ENCODE measurements at places on chromosomes 1 and 21.

GRCh38 chr1:222600281-222600680 lies 10.5 kb upstream of the TAF1A start:
- no peaks in the 10 kb centered on the region for H3K27me3 ChIP-seq
- H3K4me3 ChIP-seq, result no peak overlapping the region
- H3K36me3 ChIP-seq, result no peaks in the 10 kb centered on the region
- H3K27ac ChIP-seq, result no peak overlapping the region

DNA sequence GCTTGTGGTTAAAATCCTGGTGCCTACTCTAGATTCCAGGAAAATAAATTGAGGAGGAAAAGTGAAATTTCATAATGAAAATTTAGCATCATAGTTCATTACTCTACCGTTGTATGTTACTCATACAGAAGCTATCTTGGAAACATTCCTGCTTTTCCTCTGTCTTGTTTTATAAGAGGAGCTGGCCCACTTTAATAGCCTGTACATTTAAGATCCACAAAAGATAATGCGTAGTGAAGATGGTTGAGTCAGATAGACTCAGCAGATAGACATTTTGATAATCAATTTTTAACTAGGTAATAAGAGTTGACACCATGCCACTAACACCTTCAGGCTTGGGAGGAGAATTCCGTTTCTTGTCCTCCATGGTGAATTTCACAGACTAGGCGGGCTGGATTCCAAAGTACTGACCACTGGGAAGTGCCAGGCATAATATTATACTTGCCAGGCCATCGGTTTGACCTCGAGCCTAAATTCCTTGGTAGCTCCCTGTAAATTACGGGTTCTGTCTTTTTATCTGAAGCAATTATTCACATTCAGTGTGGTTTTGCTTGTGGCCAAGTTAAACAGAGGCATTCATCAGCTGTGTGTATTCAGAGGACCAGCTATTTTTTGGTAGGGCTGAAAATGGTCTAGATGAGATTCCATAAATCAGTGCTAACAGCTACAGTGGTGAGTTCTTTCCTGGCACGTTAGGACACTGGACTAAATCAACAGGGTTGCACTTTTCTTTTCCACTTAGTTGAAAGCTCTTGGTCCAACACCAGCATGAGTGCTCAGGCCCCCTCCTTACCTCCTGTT lies 111.9 kb upstream of the KAZN start:
- DNase-seq, result peak; percentile 75
- H3K27me3 ChIP-seq, result no peaks in the 10 kb centered on the region
- H3K4me3 ChIP-seq, result no peak overlapping the region
- H3K36me3 ChIP-seq, result no peaks in the 10 kb centered on the region
- no peaks in the 10 kb centered on the region for H3K4me1 ChIP-seq
- H3K27ac ChIP-seq, result no peak overlapping the region

- no peaks in the 10 kb centered on the region for H3K27me3 ChIP-seq
- H3K4me1 ChIP-seq, result peaks cover 6% of the 10 kb centered on the region
- H3K36me3 ChIP-seq, result no peaks in the 10 kb centered on the region
- H3K27ac ChIP-seq, result peak overlapping the region; percentile 1
- DNase-seq, result no peak
Observed at GRCh38 chr21:35206141-35207125, 157.3 kb upstream of the RUNX1 start.

DNA sequence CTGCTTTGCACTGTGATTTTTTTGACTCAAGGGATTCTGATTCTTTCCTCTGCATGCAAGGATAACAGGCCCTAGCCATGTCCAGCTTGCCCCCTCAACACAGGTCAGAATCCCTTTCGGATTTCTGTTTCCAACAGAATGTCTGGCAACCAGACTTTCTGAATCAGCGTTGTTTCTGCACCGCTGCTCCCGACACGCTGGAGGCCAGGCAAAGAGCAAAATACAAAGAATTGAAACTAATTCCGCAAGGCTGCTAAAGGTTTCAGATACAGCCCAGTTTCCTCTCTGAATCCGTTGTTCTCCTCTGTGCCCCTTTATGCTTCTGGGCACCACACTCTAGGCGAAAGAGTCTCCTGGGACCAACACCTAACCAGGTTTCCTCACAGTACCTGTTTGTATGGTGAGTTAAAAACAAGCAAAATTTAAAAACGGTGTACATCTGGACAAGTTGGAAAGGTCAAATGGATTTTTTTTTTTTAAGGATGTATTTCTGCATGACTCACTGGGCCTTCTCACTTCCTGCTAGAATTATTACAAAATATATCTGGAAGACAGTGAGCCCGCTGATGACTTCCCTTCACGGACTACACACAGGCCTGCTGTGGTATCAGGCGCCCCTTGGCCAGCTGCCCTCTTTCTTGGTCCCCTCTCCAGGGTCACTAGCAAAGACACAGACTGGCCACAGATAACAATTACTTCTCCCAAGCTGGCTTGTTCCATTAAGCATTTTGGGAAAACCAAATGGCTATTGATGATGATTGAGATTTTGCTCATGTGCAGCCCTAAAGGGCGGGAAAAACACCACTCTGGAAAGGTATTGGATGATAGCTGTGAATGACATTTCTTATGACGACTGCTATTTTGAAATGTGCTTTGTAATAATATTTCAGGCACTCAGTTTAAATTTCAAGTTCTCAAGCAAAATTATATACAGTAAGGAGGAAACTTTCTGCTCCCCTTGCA lies 118.3 kb downstream of the TGFB2 start:
- H3K4me3 ChIP-seq, result no peak overlapping the region
- peak; percentile 84 for DNase-seq
- no peaks in the 10 kb centered on the region for H3K36me3 ChIP-seq
- peak overlapping the region; percentile 89 for H3K27ac ChIP-seq
- no peaks in the 10 kb centered on the region for H3K27me3 ChIP-seq
- H3K4me1 ChIP-seq, result peaks cover 2% of the 10 kb centered on the region

DNA sequence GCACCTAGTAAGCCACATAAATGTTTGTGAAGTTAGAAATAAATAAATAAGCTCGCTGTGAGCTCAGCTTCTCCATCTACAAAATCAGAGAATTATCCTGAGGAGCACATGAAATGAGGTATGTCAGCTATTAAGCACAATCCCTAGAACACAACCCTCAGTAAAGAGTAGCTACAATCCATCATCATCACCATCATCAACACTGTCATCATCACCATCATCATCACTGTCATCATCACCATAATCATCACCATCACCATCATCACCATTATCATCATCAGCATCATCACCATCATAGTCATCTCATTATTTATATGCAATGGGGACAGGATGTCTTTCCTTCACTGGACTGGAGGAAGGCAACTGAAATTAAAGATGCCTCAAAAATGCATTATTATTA lies 189.6 kb downstream of the NPHP4 start:
- H3K4me3 ChIP-seq, result no peak overlapping the region
- no peak for DNase-seq
- no peak overlapping the region for H3K27ac ChIP-seq

GRCh38 chr1:151347523-151348246 lies 633 bp upstream of the RFX5 start:
- no peak for DNase-seq
- H3K4me1 ChIP-seq, result peaks cover 3% of the 10 kb centered on the region
- H3K27ac ChIP-seq, result no peak overlapping the region
- no peak overlapping the region for H3K4me3 ChIP-seq
- no peaks in the 10 kb centered on the region for H3K36me3 ChIP-seq

DNA sequence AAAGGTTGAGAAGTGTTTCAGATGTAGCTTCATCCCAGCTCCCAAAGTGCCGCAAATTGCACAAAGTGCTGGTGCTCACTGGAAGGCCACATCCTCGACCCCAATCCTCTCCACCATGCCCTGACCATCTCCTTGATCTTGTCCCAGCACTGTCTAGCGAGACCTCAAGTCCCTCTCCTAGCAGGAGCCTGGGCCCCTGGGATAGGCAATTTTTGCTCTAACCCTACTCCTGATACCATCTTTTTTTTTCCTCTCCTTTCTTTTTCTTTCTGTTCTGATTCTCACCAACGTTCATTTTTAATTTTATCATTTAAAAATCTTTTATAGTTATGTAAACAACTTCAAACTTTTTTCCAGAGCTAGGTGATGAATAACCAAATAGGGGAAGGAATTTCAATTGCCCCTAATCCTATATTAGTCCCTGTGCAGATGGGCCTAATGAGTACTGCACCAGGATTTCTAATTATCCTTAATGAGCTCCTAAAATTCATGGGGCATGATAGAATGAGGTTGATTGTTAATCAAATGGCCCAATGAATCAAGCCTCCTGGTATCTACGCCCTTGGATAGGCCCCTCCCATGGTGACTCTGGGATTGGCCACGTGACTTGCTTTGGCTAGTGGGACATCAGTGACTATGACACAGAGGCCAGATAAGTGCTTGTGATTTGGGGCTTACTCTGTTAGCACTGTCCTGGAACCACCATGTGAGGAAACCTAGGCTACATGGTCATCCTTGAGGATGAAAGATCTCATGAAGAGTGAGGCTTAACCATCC lies 41.5 kb upstream of the TENT5B start:
- H3K36me3 ChIP-seq, result no peaks in the 10 kb centered on the region
- no peak for DNase-seq
- H3K4me3 ChIP-seq, result no peak overlapping the region

- no peak overlapping the region for H3K4me3 ChIP-seq
- H3K36me3 ChIP-seq, result no peaks in the 10 kb centered on the region
- DNase-seq, result no peak
- H3K4me1 ChIP-seq, result no peaks in the 10 kb centered on the region
- no peak overlapping the region for H3K27ac ChIP-seq
Observed at GRCh38 chr1:246128494-246129069, 378.5 kb downstream of the SMYD3 start.

DNA sequence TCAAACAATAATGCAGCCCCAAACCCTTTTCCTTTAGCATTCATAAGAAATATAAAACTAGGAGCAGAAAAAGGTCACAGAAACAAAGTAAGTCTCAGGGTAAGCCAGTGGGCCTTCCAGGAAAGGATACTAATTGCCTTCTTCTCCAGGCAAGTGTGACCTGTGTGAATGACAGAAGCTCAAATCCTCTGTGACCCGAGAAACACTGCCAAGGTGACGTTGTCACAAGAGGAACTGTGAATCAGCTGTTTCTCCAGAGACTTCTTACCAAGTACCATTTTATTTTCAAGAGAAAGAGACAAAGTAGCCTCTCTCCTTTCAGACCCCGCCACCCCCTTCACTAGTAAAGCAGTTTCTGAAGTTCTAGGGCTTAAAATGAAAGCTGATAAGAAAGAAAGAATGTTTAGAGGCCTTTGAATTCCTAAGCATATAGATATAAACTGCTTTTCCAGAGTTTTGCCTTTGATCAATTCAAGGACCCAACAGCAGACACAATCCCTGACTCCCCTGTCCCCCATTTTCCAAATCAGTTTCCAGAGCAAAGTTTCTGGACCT lies 155.6 kb downstream of the NUF2 start:
- DNase-seq, result no peak
- no peaks in the 10 kb centered on the region for H3K36me3 ChIP-seq
- H3K4me1 ChIP-seq, result no peaks in the 10 kb centered on the region
- no peak overlapping the region for H3K27ac ChIP-seq

- no peaks in the 10 kb centered on the region for H3K4me1 ChIP-seq
- H3K4me3 ChIP-seq, result peak overlapping the region; percentile 77
Observed at GRCh38 chr1:167713330-167714081, 8.3 kb upstream of the MPZL1 start.

DNA sequence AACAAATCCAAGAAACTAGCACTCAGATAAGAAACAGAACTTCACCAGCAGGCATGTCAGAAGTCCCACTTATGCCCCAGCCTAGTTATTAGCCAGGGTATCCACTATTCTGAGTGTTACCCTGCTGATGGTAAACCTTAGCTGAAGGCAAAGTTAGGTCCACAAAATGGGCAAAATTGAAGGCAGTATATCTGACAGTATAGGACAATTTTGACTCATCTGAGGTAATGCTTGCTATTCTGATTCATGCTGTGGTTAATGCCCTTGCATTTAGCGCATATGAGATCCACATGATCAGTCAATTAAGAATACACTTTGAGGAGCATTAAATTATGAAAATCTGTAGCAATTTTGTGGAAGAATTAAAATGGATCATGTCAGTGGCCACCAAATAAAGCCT lies 15.1 kb downstream of the IFI44 start:
- no peak overlapping the region for H3K27ac ChIP-seq
- H3K4me3 ChIP-seq, result no peak overlapping the region
- no peaks in the 10 kb centered on the region for H3K27me3 ChIP-seq
- H3K36me3 ChIP-seq, result no peaks in the 10 kb centered on the region
- DNase-seq, result no peak

DNA sequence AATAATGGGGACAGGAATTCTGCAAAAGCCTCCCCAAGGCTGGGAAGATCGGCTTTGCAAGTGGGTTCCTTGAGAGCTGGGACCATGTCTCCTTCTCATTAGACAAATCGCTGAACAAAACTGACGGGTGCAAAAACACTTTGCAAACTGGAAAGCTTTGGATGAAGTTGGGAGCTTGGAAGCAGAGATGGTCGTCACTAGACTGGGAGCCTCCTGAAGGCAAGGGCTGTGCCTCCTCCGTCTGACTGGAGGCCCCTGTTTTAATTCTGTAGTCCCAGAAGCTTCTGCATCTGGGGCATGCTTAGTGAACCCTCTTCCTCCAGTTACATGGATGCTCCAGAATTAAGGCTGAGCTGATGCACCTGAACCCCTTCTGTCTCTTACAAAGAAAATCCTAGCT lies 82.3 kb upstream of the IFFO2 start:
- DNase-seq, result no peak
- no peaks in the 10 kb centered on the region for H3K27me3 ChIP-seq
- H3K27ac ChIP-seq, result no peak overlapping the region
- H3K4me3 ChIP-seq, result no peak overlapping the region
- H3K4me1 ChIP-seq, result no peaks in the 10 kb centered on the region
